ENCODE measurements at places on chromosomes 11 and 22. TPM values are rescaled to one million over a fixed set of nuclear protein-coding genes. Genes with fewer than 3 reads are reported as not detected.

DENND6B gene
- 4.3 TPM for total RNA-seq

OR8B12 gene
- total RNA-seq = not detected

MYRF gene
- 0.93 TPM for total RNA-seq

LRRN4CL gene
- total RNA-seq = 0.49 TPM

TCN1 gene
- total RNA-seq = not detected

AIFM3 gene
- total RNA-seq = 0.12 TPM

MCHR1 gene
- total RNA-seq = not detected

FOSL1 gene
- total RNA-seq = 7.4 TPM

GGT1 gene
- 31.3 TPM for total RNA-seq

BSCL2 gene
- total RNA-seq = 42.6 TPM

KDM4E gene
- total RNA-seq = not detected

OR52I2 gene
- not detected for total RNA-seq

SVIP gene
- total RNA-seq = 70.2 TPM
